ENCODE measurements at places on chromosomes 1 and 21. TPM values are rescaled to one million over a fixed set of nuclear protein-coding genes. Genes with fewer than 3 reads are reported as not detected.
A peak's percentile ranks its signal among the peaks of the same experiment; 100 is the strongest.

Gene L1TD1
- not detected for total RNA-seq

Gene CFHR5
- not detected for total RNA-seq

Gene RYR2
- total RNA-seq, result not detected

Gene HSF2BP
- 5.3 TPM for total RNA-seq

Gene TCP10L
- 0.74 TPM for total RNA-seq

Gene PGLYRP3
- not detected for total RNA-seq

Gene ERICH3
- not detected for total RNA-seq

Gene FAM78B
- total RNA-seq, result not detected

Gene ESRRG
- total RNA-seq, result not detected

Gene PCP4L1
- total RNA-seq, result not detected

DNA sequence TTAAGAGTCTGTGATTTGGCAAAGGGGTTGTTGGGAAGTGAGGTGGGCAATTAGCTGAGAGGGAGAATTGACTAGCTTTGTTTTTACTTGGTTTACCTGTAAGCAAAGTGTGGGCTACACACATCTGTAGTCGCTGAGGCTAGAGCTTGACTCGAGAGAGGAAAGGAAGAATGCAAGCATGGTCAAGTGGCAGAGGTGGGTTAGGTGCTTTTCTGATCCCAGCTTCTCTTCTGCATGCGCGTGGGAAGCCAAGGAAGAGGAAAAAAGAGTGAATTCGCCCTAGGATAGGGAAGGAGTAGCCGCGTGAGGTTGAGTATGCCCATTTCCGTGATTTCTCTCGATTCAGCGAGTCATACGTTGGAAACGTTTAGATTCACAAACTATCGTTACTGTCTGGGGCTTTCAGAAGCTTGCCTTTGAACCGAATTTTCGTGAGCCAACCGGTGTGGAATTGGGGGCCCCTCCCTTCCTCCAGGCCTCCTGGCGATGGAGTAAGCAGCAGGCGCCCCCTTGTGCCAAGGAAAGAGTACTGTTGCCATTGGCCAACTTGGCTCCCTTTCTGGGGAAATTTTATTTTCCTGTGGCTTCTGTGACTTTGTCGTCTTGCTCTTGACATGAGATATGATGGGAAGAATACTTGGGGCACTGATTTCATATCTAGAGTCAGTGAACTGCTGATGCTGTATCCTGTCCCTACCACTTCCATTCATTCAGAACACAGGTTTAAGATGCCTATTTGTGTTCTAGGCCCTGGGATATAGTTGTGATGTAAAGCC, 1.3 kb downstream of the PIGV start:
- DNase-seq, result peak; percentile 94

DNA sequence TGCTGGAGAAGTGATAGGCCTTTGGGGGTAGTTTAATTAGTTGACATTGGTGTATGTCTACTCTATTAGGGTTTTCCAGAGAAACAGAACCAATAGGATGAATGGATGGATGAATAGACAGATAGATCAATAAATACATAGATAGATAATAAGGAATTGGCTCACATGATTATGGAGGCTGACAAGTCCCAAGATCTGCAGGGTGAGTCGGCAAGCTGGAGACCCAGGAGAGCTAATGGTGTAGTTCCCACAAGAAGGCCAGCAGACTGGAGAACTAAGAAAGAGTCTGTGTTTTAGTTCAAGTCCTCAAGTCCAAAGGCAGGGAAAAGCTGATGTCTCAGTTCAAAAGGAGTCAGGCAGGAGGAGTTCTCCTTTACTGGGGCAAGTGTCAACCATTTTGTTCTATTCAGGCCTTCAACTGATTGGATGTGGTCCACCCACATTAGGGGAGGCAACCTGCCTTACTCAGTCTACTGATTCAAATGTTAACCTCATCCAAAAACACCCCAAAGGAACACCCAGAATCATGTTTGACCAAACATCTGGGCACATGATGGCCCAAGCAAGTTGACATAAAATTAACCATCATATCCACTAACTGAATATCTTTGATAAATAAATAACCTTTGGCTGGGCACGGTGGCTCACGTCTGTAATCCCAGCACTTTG, 4.5 kb upstream of the SDE2 start:
- no peak for DNase-seq

DNA sequence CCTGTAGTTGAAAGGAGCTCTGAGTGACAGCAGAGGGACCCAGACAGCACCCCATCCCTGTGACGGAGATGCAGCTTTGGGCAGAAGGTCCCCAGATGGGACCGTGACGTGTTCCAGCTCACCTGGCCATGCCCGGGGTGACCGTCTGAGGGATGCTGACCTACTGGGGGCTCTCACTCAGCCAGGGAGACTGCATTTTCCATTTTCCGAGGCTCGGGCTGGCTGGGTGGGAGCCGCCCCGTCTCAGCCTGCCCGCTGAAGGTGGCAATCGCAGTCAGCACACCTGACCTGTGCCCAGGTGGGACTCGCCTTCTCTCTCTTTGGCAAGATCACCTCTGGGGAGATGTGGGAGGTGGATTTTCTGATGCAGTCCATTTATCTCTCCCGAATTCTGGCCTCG, 127.2 kb downstream of the AJAP1 start:
- DNase-seq, result no peak

- peak; percentile 69 for DNase-seq
These were observed 816 bp downstream of the HYI start for GRCh38 chr1:43452789-43453441.

GRCh38 chr1:86640161-86640670, 64.2 kb upstream of the SH3GLB1 start:
- DNase-seq, result no peak

GRCh38 chr1:233015965-233016364, 65.6 kb downstream of the NTPCR start:
- no peak for DNase-seq

GRCh38 chr1:170537798-170538503, 6.0 kb downstream of the GORAB start:
- no peak for DNase-seq

DNA sequence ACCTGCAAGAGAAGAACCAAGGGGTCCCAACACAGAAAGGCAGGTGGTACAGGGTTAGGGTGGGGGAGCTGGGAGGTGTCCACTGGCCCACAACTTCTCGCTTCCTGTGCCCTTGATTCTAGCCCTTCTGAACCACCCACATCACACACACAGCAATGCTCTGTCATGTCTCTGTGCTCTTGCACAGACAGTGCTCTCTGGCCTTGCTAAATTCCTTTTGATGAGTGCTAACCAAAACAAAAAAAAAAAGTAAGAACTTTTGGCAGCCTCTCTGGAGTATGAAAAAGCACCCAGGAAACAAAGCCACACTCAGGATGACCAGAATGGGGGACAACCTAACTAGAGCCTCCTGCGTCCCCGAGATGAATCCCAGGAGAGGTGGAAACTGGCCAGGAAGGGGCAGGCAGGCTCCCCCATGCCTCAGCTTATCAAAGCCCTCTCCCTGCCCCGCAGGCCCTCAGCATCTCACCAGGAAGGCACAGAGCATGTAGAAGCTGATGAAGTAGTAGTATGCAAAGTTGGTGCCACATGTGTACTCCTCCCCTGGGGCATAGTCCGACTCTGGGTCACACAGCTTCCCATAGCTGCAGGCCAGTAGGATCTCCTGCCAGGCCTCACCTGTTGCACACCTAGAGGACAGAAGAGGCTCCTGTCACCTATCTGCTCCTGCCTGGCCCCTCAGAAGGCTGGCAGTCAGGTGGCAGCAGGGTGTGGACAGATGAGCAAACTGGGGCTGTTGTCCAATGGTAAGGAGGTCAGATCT, 27.2 kb upstream of the KIF21B start:
- DNase-seq, result no peak

- no peak for DNase-seq
These were observed 48.3 kb upstream of the NCAM2 start for GRCh38 chr21:20949884-20950283.

GRCh38 chr1:85464497-85465098, 361 bp downstream of the DDAH1 start:
- DNase-seq, result peak; percentile 58

DNA sequence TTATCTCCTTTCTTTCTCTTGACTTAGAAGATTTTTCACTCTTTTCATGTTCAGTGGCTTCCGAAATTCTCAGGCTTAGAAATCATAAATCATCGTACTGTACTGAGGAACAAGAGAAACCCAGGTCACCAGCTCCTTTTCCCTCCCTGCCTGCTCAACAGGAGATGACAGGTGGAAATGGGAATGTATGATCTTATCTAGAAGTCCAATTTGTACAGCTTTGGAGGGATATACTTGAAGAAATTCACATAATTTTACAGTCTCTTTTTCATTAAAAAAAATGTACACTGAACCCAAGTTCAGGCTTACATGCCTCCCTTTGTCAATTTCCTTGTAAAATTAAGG, 11.7 kb downstream of the EVA1C start:
- DNase-seq, result no peak

GRCh38 chr1:59165353-59165752, 131.5 kb upstream of the FGGY start:
- no peak for DNase-seq

GRCh38 chr1:31937300-31938183, 626 bp downstream of the PTP4A2 start:
- DNase-seq, result peak; percentile 55

GRCh38 chr1:83641206-83641658, 357.7 kb downstream of the TTLL7 start:
- DNase-seq, result no peak

DNA sequence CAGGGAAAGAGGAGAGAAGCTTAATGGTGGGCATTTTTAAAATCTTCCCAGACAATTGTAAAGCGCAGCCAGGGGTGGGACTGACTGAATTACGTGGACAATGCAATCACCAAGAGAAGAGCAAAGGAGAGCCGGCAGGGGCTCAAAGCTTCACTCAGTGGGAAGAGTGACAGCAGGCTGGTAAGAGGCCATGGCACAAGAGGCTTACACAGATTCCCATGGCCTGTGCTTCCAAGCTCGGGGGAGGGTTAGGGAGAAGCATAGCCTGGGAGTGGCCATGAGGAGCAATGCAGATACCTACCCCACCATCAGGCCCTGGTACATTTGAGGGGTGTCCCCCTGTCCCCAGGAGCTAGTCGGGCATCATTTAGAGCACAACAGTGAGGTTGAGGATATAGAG, 27.1 kb upstream of the SEC16B start:
- DNase-seq, result no peak

GRCh38 chr1:45840704-45841103, 37.3 kb downstream of the MAST2 start:
- no peak for DNase-seq

GRCh38 chr1:53730224-53730865, 8.6 kb downstream of the GLIS1 start:
- no peak for DNase-seq

- no peak for DNase-seq
These were observed 8.8 kb downstream of the RPL5 start for GRCh38 chr1:92840600-92840999.

DNA sequence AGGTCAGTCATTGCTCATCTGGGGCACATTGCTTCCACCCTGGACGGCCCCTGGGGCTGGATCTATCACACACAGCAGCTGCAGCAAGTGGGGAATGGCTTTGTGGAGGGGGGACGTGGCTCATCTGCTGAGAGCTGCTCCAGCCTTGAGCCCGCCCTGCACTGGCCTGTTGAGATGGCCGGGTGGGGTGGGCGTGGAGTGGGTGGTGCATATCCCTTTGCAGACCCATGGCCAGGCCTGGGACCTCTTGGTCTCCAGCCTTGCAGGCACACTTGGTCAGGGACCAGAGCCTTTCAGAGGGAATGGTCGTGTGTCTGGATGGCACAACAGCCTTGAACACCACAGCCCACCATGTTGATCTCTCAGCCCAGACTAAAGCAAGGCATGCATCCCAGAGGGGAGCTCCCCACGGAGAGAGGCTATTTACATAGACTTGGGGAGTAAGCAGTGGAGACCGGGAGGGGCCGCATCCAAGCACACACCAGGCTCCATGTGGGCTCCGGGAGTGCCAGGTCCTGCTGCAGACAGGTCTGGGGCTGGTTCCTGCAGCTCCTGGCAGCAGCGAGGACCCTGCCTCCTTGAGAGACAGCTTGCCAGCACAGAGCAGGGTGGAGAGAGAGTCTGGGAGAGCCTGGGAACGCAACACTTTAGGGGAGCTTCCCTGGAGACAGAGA, 52.8 kb upstream of the SELENON start:
- no peak for DNase-seq

- DNase-seq, result no peak
These were observed 59.6 kb downstream of the FOXO6 start for GRCh38 chr1:41420860-41421259.

DNA sequence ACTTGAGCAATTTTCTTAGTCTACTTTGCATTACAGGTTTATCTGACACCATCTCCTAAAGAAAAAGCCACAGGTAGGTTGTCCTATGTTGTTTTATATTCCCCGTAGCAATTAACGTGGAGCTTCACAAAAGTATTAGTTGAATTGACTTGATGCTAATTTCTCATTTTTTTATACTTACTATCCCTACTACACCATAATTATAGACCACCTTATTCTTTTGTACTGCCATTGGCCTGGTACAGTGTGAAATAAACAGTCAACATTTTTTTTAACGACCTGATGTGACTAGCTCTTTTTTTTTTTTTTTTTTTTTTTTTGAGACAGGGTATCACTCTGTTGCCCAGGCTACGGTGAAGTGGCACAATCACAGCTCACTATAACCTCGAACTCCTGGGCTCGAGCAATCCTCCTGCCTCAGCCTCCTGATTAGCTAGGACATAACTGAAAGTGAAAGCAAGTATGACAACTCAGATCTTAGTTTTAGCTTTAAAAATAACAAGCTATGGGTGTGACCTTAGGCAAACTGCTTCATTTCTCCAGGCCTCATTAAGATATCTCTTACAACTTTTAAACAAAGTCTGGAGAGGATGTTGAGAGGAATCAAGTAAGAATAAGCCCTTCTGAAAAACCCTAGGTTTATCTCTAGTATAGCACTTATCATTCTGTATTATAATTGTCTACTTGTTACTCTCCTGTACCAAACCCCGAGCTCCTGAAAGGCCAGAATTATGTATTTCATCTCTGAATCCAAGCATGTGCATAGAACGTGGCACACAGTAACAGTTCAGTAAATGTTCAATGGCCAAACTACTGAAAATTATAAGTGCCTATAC, 49.5 kb downstream of the LUZP1 start:
- DNase-seq, result no peak

DNA sequence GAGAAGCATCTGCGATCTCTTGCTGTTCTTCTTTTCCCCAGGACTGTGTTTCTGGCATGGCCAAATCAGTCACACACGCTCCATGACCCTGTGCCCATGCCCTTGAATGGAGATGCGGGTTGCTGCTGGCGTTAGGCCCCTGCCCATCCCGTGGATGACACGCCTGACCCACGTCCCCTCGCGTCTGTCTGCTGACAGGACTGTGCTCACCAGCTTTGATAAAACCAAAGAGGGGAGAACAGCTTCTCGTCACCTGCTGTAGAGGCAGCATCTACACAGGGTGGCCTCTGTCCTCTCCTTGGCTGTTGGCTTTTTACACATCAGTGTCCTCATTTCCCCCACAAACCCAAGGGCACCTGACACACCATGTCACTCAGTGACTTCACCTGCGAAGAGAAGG, 6.9 kb downstream of the MT1HL1 start:
- DNase-seq, result no peak

GRCh38 chr1:37177230-37177864, 143.0 kb upstream of the GRIK3 start:
- DNase-seq, result peak; percentile 15

DNA sequence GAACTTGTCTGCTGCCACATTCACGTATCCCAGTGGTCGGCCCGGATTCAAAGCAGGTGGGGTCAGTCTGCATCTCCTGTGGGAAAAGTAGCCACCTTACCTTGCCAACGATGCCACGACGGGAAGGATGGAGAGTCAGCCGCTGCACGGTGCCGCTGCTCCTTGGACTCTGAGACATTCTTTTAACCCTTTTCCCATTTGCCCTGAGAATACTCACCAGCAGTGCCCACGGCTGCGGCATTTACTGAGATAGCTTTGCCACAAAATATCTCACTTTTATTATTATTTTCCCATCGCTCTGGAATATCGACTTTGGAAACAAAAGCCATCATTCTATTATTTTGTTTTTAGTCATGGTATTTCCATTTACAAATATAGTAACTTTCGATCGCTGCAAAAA, 15.3 kb upstream of the TTC34 start:
- DNase-seq, result no peak
